T-helper 1 cell (primary cell): ENCODE measurements at places on chromosomes 1 and 21.
A peak's percentile ranks its signal among the peaks of the same experiment; 100 is the strongest.

GRCh38 chr1:228944296-228944695 is 209.0 kb downstream of the RHOU start:
- no peak for DNase-seq

DNA sequence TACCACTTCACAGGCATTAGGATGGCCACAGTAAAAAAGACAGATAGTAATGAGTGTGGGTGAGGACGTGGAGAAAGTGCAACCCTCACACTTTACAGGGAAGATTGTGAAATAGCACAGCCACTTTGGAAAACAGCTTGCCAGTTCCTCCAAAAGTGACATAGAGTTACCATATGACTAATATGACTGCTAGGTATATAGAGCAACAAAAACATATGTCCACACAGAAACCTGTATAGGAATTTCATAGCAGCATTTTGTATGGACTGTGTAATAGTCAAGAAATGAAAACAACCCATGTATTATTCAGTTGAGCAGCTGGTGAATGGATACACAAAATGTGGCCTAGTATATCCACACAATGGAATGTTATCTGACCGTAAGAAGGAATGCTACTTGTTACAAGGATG is 30.4 kb upstream of the LBR start:
- no peak for DNase-seq

DNA sequence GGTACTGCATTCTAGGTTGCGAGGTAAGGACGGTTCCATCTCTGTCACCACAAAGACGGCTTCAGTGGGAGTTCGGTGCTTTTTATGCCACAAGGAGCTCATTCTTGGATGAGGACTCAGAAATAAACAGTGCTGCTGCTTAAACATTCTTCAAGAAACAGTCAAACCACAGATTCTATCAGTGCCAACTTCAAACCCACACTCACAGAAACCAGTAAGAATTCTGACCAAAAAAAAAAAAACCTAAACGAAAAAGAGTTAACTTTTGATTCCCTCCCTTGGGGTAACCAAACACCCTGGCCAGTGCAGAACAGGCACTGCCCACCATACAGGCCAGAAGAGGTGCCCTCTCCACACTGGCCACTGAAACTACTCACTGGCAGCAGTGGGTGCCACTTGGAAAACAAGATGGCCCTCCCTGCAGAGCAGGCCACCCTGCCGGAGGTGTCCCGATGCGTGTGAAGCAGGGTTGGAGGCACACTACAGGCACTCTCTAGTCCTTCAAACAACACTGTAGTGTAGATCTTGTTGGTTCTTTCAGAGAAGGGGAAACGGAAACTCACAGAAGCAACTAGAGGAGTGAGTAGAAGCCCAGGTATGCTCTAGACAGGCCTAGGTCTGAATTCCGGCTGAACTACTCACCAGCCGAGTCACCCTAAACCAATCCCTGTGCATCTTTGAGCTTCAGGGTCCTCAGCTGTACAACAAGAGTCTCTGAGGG is 87.3 kb upstream of the TLR5 start:
- DNase-seq, result no peak

- DNase-seq, result no peak
Observed at GRCh38 chr1:205971082-205971481, 27.8 kb upstream of the SLC26A9 start.

GRCh38 chr1:217493290-217493689 is 137.6 kb downstream of the GPATCH2 start:
- no peak for DNase-seq

DNA sequence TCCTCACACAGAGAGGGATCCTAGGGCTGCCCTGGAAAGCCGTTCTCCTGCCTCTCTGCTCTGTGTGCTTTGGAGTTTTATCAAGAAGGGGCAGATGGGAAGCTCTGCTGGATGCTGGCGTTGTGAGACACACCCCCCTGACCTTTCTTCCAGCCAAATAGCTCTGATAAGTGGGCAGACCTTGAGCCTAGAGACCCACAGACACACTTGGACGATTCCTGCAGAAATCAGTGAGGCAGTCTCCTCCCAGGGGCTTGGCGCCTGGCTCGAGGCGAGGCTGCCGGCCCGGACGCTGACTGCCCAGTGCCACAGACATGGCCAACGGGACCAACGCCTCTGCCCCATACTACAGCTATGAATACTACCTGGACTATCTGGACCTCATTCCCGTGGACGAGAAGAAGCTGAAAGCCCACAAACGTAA is at the start of gene MRAP:
TSS of gene MRAP (plus strand) at position 198 of the 424 bp plus-strand sequence. CDS start at position 315, 117 bp downstream.
- no peak for DNase-seq

GRCh38 chr1:206890125-206891060 is 6.8 kb upstream of the IL24 start:
- DNase-seq, result no peak

- DNase-seq, result no peak
Observed at GRCh38 chr1:43199093-43199726, 27.1 kb downstream of the CFAP57 start.

DNA sequence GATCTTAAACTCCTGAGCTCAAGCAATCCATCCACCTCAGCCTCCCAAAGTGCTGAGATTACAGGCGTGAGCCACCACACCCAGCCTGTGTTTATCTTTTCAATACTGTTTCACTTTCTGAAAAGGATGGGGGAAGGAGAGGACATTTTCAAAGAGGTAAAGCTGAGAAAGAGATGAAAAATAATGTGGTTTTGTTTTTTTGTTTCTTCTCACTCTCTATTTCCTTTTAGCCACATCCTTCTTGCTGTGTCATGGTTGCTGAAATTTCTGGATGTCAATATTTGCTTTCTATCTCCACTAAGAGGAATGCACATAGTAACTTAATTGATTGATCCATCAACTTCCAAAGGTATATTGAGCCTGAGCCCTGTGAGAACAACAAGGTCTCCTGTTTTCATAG is 6.4 kb upstream of the C1orf21 start:
- DNase-seq, result no peak

DNA sequence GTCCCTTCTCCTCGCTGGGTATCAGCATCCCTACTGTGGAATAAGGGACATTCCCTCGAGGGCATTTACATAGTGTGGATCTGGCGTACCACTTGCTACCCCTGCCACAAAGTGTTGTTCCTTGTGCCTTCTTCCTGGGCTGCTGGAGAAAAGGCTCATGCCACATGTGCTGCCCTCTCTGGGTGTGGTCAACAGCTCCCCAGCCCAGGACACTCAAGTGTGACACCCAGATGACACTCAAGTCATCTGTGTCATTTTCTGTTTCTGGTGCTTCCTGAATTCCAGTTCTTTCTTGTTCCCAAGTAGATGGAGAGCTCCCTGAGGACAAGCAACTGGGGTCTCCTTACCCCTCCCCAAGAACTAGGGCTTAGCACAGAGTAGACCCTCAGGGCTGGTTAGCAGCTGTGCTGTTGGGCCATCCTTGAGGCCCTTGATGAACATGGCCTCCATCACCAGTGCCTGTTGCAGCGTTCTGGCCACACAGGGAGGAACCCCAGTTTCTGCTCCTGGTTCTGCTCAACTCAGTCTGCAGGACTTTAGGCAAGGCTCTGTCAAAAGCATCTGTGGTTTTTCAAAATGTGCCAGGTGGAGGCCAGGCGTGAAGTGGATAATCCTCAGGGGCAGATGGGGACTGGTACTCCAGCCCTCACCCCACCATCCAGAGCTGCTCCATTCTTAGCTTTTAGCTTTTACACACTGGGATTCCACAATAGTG is 49.0 kb upstream of the CLIC4 start:
- no peak for DNase-seq

GRCh38 chr1:172894349-172895049 is 156.2 kb downstream of the TNFSF18 start:
- DNase-seq, result no peak

DNA sequence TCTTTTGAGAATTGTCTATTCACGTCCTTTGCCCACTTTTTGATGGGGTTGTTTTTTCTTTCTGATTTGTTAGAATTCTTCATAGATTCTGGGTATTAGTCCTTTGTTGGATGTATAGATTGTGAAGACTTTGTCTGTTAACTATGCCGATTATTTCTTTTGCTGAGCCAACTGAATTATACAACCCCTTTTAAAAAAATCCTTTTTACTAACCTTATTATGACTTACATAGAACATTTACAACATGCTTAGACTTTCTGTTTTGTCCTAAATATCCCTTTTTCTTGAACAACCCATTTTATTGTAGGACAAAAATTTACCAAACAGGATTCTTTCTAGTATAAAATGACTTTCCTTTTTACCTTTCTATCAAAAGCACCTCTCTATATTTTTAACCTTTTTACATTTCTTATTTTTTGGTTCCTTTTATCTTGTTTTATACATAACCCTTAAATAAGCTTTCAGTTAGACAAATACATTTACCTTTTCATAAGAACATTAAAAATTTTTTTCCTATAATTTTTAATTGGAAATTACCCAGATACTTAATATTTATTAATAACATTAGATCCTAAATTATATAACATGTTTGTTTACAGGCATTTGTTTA is 70.4 kb upstream of the TTLL7 start:
- no peak for DNase-seq

- DNase-seq, result no peak
Observed at GRCh38 chr1:83583351-83584014, 415.4 kb downstream of the TTLL7 start.

GRCh38 chr1:173553312-173553711 is 49.6 kb downstream of the SLC9C2 start:
- no peak for DNase-seq

GRCh38 chr1:156052862-156053767 is 483 bp downstream of the UBQLN4 start:
- peak; percentile 61 for DNase-seq

- no peak for DNase-seq
Observed at GRCh38 chr1:202562444-202563060, 147.7 kb downstream of the SYT2 start.

GRCh38 chr1:41672641-41673361 is 188.3 kb upstream of the EDN2 start:
- DNase-seq, result no peak

DNA sequence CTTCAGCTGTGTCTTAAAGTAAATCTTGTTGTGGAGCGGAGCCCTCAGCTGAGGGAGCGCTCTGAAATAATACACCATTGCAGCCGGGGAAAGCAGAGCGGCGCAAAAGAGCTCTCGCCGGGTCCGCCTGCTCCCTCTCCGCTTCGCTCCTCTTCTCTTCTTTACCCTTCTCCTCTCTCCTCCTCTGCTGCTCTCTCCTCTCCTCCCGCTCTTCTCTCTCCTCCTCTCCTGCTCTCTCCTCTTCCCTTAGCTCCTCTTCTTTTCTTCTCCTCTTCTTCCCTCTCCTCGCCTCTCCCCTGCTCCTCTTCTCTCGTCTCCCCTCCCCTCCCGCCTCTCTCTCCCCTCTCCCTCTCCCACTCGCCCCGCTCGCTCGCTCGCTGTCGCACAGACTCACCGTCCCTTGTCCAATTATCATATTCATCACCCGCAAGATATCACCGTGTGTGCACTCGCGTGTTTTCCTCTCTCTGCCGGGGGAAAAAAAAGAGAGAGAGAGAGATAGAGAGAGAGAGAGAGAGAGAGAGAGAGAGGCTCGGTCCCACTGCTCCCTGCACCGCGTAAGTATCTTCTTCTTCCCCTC is at the start of gene PROX1:
TSS of gene PROX1 (plus strand) at position 47 of the 580 bp plus-strand sequence. CDS start 8,563 bp downstream, outside the sequence.
- no peak for DNase-seq

- DNase-seq, result no peak
Observed at GRCh38 chr1:245131026-245131393, 23.8 kb upstream of the KIF26B start.

DNA sequence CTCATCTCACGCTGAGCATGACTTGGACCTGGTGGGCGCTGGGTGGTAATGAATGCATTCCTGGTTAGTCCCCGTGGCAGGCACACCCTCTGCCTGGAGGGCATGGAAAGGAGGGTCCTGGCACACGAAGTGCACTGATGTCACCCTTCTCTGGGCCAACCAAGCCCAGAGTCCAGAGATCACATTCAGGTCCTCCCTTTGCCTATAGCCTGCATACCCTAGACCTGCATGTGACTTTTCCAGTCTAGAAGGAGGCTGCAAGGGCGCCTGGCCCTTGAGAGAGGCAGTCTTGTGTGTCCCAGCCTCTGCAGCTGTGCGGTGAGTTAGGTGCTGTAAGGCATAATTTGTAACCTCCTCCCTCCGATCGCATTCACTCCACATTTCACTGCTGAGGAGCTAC is 22.1 kb downstream of the PADI2 start:
- DNase-seq, result no peak

GRCh38 chr1:201419256-201419655 is 2.3 kb downstream of the TNNI1 start:
- no peak for DNase-seq

DNA sequence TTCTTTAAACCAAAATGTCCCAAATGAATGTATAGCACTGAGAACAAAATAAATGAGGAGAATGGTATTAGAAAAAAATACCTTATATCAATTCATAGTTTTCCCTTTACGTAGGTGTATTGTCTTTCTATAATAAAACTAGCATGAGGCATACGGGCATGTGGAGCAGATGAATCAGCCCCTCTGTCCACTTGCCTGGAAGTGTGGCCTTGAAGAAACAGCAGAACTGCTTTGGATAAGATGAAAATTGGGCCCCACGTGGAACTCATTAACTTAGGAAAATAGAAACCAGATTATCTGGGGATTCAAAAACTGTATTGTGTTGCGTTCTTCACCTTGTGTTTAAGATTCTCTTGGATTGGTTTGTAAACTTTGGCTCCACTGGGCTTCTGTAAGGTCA is 356.8 kb upstream of the B3GALT2 start:
- no peak for DNase-seq

- no peak for DNase-seq
Observed at GRCh38 chr1:244536316-244536715, 75.2 kb downstream of the CATSPERE start.

GRCh38 chr1:226309398-226310244 is 657 bp upstream of the LIN9 start:
- no peak for DNase-seq

- no peak for DNase-seq
Observed at GRCh38 chr1:25567710-25568089, 24.3 kb downstream of the LDLRAP1 start.

DNA sequence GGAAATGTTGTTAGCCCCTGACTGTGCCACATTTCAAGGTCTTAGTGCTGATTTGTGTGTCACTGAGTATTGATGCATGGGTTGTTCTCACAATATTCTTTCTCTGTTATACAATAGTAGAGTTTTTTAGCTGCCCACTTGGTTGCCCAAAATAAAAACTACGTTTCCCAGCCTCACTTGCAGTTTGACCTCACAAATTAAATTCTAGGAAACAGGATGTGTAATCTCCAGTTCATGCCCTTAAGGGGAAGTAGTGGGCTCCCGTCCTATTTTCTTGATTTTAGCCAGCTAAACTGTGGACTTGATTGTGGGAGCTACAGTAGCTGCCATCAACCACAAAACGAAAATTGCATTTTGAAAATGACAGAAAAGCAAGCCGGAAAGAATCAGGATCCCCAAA is 27.3 kb upstream of the LAMC1 start:
- no peak for DNase-seq

DNA sequence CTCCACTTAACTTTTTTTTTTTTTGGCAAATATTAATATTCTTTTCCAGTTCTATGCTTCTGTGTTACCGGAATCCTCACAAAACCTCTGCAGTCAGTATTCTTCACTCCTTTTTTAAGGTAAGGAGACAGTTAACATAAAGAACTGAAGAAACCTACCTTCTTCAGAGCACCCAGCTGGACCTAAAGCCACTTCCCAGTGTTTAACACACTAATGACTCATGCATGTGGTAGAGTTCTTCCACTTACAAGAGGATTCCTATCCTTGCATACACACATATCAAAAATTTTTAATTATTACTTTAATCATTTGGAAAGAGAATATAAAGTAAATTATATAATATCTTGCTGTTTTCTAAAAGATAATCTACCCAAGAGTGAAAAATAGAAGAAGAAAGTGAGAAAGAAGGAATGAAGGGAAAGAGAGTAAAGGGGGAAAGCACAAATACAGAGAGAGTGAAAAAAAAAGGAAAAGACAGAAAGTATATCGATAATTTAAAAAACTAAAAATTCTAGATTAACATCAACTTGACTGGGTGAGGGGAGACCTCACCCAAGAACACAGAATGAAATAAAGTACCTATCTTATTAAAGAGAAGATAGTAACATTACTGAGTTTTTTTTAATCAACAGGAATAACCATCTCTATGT is 54.9 kb downstream of the ENAH start:
- DNase-seq, result no peak
